Stimulated activated CD8-positive, alpha-beta memory T cell treated with anti-CD3 and anti-CD28 coated beads, Interleukin-2, amount 100 ng/mL, for 48 hours (primary cell): ENCODE measurements at places on chromosomes 2 and 18.
A peak's percentile ranks its signal among the peaks of the same experiment; 100 is the strongest.

- no peak for DNase-seq
Measured at GRCh38 chr18:48188609-48189008, 220.6 kb downstream of the ZBTB7C start.

DNA sequence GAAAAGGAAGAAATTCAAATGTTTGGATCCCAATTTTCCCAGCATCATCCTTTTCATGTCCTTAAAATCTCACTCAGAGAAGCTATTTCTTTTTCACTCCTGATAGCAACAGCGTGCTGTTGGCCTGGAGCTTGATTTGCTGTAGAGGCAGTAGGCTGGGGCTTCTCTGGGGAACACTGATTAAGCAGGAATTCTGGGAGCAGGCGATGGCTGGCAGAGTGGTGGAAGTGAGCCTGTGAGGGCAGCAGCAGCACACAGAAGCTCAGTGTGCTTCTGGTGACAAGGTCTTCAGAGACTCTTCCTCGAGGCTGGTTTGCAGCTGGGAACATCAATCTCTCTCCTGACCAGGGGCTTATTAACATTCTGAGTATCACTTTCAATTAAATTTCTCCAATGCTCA lies 284.6 kb downstream of the DPP10 start:
- no peak for DNase-seq

DNA sequence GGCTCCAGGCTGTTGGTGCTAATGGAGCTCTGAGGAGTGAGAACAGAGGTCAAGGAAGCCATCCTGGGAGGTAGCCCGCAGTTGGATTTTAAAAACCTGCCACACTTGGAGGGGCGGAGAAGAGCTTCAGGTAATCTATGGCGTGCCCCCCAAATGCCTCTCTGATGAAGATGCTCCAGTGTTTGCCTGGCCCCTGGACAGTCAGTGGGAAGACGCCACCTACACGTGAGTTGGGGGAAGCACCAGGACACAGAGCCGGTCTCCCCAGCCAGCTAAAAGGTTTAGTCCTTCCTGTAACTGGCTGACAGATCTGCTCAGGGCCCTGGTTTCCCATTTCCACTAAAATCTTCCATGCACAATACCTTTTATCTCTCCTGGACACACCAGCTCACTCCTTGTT lies 225.0 kb downstream of the TTC32 start:
- no peak for DNase-seq

GRCh38 chr2:230896346-230897115 lies 28.5 kb downstream of the GPR55 start:
- DNase-seq, result no peak

DNA sequence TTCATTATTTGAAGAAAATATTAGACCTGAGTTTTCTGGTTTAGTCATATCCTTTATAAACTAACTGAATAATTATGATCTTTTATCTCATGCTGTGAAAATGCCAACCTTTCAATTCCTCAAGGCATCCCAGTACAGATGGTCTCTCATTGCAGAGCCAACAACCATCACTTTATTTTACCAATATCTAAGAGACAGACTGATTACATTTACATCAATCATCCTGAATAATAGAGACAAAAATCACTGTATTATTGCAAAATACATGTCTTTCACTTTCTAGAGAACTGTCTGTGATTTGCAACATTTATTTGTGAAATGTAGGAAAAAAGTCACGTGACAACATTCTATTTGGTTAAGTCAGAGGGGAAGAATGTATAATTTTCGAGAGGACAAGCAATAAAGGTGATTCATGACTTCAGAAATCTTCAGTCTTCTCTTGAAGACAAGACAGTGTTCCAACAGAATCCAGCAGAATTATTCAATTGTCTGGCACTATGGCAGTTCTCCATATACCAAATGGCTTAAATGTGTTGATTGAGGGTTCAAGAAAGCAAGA lies 503.6 kb upstream of the SYT4 start:
- DNase-seq, result no peak

DNA sequence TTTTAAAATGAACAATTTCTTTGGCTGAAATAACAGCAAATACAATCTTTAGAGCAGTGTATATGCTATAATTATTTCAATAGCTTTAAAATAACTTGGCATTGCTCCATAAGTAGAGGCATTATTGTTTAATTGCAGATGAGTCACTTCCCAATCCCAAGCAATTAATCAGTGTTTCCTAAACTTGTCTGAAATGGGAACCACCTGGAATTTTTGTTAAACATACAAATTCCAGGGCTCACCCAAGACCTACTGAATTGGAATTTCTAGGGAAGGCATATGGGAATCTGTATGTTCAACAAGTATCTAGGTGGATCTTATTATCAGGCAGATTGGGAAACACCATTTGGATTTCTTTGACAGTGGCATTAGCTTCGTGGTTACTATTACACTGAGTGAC lies 27.1 kb upstream of the FMNL2 start:
- no peak for DNase-seq

GRCh38 chr2:37443082-37443481 lies 98.7 kb downstream of the QPCT start:
- DNase-seq, result no peak

- peak; percentile 14 for DNase-seq
Measured at GRCh38 chr2:112692495-112692911, 28.3 kb upstream of the NT5DC4 start.

GRCh38 chr2:85264471-85264870 lies 63.3 kb downstream of the TGOLN2 start:
- no peak for DNase-seq

DNA sequence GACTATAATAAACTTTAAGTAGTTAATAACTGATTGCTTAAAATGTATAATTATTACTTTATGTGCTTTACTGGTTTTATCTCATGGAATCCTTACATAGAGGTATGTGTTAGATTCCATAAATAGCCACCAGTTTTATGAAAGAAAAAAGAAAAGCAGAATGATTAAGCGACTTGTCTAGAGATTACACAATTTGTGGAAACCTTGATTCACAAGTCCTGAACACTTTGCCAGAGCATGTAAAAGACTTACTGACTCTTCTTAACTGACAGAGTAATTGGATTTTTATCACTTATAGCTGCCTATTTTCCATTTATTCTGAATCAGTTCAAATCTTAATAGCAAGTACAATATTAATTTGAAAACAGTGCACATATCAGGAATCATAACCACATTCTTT lies 448.7 kb upstream of the NETO1 start:
- DNase-seq, result no peak

DNA sequence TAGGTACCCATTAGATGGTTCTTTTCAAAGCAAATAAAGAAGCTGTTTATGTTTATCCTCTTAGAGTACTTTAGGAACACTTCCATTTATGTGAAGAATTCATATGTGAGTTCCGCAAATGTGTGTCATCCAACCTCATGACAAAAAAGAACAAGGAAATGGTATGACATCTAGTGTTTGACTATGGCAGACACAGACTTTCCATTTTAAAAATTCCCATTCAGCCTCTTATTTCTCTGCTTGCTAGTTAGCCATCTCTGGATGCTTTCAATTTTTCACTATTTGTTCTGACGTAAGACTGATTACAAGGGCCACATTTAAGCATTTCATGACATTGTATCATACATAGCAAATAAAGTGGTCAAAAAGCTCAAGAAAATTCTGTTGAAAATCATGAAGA lies 103.0 kb downstream of the ZAP70 start:
- DNase-seq, result no peak
